ENCODE measurements at places on chromosomes 6 and 20. TPM values are rescaled to one million over a fixed set of nuclear protein-coding genes. Genes with fewer than 3 reads are reported as not detected.

- no peak overlapping the region for H3K4me3 ChIP-seq
- no peak overlapping the region for H3K27ac ChIP-seq
- H3K27me3 ChIP-seq = peaks cover 2% of the 10 kb centered on the region
- H3K36me3 ChIP-seq = peaks cover 30% of the 10 kb centered on the region
Measured at GRCh38 chr6:63584566-63584965, 12.3 kb downstream of the LOC128125822 start.

Gene ZNF318
- total RNA-seq = 11.5 TPM

DNA sequence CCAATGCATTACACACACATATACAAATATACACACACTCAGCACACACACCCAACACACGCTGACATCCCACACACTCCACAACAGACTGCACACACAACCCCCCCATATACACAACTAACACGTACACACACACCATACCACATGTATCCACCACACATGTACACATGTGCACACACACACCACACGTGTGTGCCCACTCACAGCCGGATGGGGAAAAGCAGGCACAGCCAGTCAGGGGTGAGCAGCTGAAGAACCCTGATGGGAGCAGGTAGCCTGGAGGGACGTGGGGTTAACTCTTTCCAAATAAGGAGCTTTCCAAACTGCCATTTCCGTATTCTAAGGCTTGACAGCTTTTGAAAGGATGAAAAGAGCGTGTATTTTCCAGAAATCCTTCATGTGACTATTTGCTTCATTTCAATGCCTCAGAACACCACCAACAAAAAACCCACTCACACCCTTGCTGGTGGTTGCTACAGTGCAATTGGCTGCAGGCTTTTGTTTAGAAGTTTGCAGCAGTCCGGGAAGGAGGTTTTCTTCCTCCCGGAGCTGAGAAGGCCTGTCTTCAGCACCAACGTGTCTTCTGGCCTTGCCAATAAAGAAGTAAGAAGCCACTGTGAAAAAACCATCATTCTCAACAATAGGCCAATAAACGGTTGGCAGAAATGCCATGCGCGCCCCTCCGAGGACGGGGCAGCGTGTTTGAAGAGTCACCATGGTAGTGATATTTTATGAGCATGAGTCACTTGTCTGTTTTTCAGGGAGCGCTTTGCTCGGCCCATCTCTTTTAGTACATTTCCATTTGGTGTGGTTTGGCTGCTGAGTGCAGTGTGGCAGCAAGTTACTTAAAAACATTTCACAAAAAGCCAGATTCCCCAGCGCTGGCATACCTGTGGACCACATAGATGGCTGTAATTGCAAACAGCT is 131.3 kb upstream of the GMDS start:
- no peak overlapping the region for H3K27ac ChIP-seq
- peaks cover 2% of the 10 kb centered on the region for H3K4me1 ChIP-seq
- no peaks in the 10 kb centered on the region for H3K36me3 ChIP-seq

Gene B3GALT4
- total RNA-seq = 5.1 TPM

GRCh38 chr6:111269401-111269970 is 182.2 kb downstream of the SLC16A10 start:
- no peak overlapping the region for H3K27ac ChIP-seq
- peaks cover 84% of the 10 kb centered on the region for H3K36me3 ChIP-seq
- DNase-seq = no peak
- no peak overlapping the region for H3K4me3 ChIP-seq

DNA sequence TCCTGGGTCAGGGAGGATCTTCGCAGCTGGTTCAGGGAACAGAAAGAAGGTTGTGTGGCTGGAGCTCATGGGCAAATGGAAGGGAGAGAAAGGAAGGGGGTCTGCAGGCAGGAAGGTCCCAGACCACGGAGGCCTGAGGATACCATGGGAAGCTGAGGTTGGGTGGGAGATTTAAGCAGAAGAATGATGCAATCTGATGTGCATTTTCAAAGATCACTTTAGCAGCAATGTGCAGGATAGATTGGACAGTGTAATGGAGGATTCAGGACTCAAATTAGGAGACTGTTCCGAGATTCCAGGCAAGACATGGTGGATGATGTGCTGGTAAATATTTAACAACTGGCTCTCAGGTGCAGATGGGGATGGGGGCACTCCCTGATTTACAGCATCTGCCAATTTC is 5.8 kb upstream of the RRBP1 start:
- H3K4me1 ChIP-seq = peaks cover 4% of the 10 kb centered on the region
- H3K36me3 ChIP-seq = no peaks in the 10 kb centered on the region
- no peak for DNase-seq
- peaks cover 62% of the 10 kb centered on the region for H3K27me3 ChIP-seq
- no peak overlapping the region for H3K4me3 ChIP-seq

GRCh38 chr20:54184904-54185626 is 11.3 kb upstream of the CYP24A1 start:
- H3K36me3 ChIP-seq = no peaks in the 10 kb centered on the region
- no peak for DNase-seq
- H3K27me3 ChIP-seq = peaks cover 37% of the 10 kb centered on the region
- H3K4me1 ChIP-seq = no peaks in the 10 kb centered on the region
- H3K4me3 ChIP-seq = no peak overlapping the region

DNA sequence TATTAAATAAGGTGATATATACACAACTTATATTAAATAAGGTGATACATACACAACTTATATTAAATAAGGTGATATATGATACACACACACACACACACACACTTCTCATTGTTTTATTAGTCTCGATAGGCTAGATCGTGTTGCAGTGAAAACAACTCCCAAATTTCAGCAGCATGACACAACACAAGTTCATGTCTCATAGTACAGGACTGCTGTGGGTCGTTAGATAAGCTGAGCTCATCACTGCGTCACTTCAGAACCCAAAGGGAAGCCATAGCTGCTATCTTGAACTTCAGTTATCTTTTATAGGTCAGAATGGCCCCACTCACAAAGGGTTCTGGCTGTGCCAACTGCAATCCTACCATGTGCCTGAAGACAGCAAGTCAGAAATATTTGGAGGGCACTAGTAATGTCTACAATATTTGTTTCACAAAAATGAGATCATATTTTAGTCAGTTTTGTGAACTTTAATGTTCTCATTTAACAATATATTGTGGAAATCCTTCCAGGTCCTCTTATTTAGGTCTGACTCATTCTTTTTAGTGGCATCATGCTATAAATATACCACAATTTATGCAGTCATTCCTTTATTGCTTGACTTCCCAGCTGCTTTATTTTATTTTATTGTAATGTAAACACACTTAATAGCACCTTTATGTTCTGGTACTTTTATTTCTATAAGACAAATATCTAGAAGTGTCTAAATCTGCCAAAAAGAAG is 290.2 kb downstream of the PHACTR1 start:
- H3K4me3 ChIP-seq = no peak overlapping the region
- H3K4me1 ChIP-seq = no peaks in the 10 kb centered on the region
- H3K27me3 ChIP-seq = peaks cover 21% of the 10 kb centered on the region
- H3K36me3 ChIP-seq = no peaks in the 10 kb centered on the region
- no peak for DNase-seq

Gene SAMD3
- 3.2 TPM for total RNA-seq

- H3K4me1 ChIP-seq = peaks cover 8% of the 10 kb centered on the region
- no peak overlapping the region for H3K27ac ChIP-seq
- H3K27me3 ChIP-seq = peaks cover 9% of the 10 kb centered on the region
- H3K36me3 ChIP-seq = peaks cover 3% of the 10 kb centered on the region
- no peak for DNase-seq
Measured at GRCh38 chr6:100138346-100139022, 144.5 kb upstream of the MCHR2 start.
